ENCODE measurements at places on chromosomes 1 and 21. TPM values are rescaled to one million over a fixed set of nuclear protein-coding genes. Genes with fewer than 3 reads are reported as not detected.

GRCh38 chr1:110638058-110638457, 31.9 kb upstream of the KCNA2 start:
- no peak overlapping the region for H3K27ac ChIP-seq
- H3K36me3 ChIP-seq, result peaks cover 14% of the 10 kb centered on the region
- no peaks in the 10 kb centered on the region for H3K27me3 ChIP-seq
- H3K4me1 ChIP-seq, result peaks cover 77% of the 10 kb centered on the region

DNA sequence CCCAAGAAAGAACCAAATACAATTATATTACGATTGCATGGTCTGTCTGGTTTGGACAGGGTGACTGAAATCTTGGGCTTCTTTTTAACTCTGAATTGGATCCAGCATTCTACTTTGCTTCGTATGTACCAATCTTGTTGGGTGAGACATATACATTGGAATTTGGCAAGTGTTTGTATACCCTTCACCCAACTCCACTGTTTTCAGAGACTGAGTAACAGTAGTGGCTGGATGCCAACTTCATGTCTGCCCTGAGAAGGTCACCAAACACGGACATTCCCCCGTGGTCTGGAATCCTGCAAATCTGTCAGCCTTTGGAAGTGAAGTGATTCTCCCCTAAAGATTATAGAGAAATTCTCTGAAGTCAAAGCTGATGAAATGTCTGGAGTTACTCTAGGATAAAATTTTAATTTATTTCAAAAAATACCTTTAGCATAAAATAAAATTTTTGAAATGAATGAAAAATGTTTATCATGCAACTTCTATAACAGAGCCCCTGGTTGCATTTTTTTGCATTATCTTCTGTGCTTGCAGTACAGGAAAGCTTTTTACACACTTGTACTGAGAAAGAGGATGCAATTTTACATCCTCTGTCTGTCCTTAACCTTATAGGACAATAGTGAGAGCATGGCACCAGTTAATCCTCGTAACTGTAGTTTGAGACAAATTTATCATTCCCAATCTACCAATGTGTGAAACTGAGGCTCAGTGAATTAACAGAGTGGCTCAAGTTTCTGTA, 201.8 kb downstream of the DISC1 start:
- no peaks in the 10 kb centered on the region for H3K36me3 ChIP-seq
- no peaks in the 10 kb centered on the region for H3K4me1 ChIP-seq
- no peak for DNase-seq
- H3K27ac ChIP-seq, result no peak overlapping the region
- no peak overlapping the region for H3K4me3 ChIP-seq

DNA sequence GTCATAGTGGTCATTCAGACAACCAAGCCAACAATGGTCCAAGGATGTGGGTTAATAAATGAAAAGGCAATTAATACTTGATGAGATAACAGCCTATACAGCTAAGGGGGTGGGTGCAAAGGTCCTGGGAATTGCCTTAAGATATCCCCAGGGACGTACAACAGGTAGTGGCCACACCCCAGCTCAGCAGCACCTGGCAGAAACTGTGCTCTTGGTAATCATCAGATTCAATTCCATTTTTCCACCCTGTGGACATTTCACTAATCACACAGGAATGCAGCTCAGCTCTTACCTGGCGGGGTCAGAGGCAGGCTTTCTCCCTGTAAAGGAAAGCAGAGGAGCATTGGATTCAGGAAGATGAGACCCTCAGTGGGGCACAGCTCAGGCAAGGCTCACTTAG, 32.9 kb downstream of the FCRL5 start:
- H3K4me3 ChIP-seq, result no peak overlapping the region
- no peaks in the 10 kb centered on the region for H3K4me1 ChIP-seq
- no peaks in the 10 kb centered on the region for H3K36me3 ChIP-seq
- no peak for DNase-seq

DNA sequence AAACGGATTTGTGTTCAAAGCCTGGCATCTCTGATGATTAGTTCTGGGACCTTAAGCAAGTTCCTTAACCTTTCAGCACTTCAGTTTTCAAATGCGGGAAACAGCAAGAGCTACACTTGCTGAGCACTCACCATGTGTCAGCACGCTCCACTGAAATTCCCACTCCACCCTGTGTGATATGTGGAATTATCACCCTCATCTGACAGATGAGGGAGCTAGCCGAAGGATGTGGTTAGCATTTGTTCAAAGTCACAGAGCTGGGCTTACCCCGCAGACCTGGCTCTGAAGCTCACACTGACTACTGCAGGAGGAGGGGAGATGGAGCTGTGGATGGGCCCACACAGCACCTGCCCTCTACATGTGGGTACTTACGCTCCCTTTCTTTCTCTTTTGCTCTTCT, 29.1 kb downstream of the IL12RB2 start:
- peaks cover 72% of the 10 kb centered on the region for H3K4me1 ChIP-seq
- peak; percentile 76 for DNase-seq
- H3K27ac ChIP-seq, result peak overlapping the region; percentile 96
- peaks cover 72% of the 10 kb centered on the region for H3K36me3 ChIP-seq
- H3K4me3 ChIP-seq, result peak overlapping the region; percentile 78
- H3K27me3 ChIP-seq, result no peaks in the 10 kb centered on the region

DNA sequence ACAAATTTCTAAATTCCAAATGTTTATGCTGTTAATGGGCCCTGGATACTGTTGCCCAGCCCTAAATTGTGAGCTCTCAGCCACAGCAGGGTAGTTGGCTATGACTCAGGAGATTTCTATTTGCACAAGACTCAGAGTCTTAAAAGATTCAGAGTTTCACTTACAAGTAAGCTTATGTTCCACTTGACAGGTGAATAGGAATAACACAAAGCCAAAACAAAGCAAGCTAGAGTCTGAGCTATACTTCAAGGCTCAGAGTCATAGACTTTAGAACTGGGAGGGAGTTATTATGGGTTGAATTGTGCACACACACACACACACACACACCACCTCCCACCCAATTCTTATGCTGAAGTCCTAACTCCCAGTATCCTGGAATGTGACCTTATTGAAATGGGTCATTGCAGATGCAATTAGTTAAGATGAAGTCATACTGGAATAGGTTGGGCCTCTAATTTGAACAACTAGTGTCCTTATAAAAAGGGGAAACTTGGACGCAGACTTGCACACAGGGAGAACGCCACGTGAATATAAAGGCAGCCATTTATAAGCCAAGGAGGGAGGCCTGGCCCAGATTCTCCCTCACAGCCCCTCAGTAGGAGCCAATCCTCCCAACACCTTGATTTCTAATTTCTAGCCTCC, 30.2 kb downstream of the PRDX6 start:
- DNase-seq, result no peak
- H3K27me3 ChIP-seq, result peaks cover 12% of the 10 kb centered on the region
- no peak overlapping the region for H3K27ac ChIP-seq
- no peak overlapping the region for H3K4me3 ChIP-seq
- H3K36me3 ChIP-seq, result no peaks in the 10 kb centered on the region
- H3K4me1 ChIP-seq, result no peaks in the 10 kb centered on the region

GRCh38 chr1:158124999-158125398, 55.7 kb upstream of the CD1D start:
- H3K4me3 ChIP-seq, result no peak overlapping the region
- H3K27me3 ChIP-seq, result peaks cover 29% of the 10 kb centered on the region

The CEP104 gene
- 59.4 TPM for total RNA-seq

- H3K27me3 ChIP-seq, result peaks cover 7% of the 10 kb centered on the region
- no peak overlapping the region for H3K4me3 ChIP-seq
- H3K4me1 ChIP-seq, result peaks cover 5% of the 10 kb centered on the region
- DNase-seq, result no peak
- H3K27ac ChIP-seq, result no peak overlapping the region
- H3K36me3 ChIP-seq, result no peaks in the 10 kb centered on the region
Measured at GRCh38 chr1:224783006-224783651, 146.3 kb upstream of the DNAH14 start.
